ENCODE measurements at places on chromosomes 12 and 14.

DNA sequence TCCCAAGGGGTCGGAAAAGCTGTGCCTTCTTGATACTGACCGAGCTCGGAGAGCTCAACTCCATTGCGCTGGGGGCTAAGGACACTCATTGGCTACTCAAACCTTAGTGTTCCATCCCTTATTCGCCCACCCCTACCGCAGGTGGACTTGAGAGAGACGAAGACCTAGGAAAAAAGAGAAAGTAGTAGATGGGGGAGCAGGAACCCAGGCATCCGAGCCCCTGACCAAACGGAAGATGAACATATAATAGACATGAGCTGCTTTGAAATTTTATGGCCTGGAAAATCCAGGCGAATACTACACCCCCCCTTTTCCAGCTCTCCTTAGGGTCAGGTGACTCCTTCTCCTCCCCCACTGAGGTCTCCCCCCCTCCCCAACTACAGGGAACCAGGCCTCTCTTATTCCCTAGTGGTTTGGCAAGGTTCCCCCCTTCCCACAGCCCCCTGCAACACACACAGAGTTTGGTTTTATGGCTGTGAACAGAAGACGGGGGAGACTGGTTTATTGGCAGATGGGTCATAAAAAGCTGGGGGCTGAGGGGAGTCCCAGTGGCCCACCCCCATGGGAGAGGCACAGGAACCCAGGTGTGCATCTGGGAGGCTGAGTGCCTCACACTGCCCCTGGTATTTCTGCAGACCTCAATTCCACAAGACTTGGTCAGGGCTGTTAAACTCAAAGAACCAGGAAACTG, 1.6 kb downstream of the GDF11 start:
- no peak for DNase-seq

DNA sequence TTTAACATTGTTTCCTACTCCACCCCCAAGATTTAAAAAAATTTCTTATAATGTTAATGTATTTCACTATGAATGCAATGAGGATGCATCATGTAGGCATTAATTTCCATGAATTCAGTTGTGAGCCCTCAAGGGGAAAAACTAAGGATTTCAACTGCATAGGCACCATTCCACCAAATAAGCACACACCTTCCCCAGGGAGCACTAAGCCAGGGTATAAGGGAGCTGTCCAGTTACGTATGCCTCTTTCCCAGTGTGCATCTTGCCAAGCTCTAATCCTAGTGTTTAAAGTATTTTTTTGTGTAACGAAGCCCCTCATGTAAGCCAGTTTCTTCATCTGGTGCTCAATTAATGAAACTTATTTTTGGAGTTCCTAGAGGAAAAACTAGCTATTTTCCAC, 6.6 kb downstream of the FERMT2 start:
- no peak for DNase-seq

DNA sequence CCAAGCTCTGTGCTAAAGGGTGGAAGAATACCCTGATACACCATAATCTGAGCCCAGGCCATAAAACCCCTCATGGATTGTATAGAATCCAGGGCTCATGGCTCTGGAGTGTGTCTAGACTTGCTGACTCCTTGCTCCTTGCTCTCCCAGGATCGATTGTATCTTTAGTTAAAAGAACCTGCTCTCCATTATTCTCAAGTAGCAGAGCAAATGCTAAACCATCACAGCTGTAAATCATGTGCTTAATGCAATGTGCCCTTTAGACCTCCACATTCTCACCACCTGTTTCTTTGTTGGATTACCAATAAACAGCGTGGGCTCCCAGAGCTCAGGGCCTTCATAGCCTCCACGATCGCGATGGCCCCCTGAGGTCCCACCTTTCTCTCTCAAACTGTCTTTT, 411.6 kb upstream of the FBXO33 start:
- DNase-seq, result no peak

DNA sequence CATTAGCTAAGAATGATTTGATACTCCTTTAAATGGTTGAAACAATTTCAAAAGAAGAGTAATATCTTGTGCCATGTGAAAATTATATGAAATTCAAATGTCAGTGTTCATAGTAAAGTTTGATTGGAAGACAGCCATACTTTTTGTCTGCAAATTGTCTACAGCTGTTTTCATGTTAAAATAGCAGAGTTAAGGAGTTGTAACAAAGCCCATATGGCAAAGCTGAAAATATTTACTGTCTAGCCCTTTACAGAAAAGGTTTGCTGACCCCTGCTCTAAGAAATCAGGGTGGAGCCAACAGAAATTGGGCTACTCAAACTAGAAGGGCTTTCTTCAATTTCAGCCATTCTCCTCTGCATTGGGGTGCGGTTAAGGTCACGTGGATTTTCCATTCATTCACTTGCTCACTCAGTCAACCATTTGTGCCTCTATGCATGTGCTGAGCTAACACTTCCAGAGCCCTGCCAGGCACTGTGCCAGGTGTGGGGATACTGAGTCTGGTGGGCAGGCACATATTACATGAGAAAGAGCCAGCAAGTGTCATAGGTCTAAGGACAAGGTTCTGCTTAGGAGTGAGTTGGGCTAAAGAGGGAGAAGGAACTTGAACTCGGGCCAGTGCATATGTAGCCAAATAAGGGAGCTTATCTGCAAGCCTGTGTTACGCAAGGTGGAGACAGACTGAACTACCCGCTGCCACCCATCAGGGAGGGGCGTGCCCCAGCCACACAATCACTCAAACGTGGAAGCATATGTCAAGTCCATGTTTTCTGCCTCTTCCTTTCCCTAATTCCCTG, 139.8 kb upstream of the NOS1 start:
- DNase-seq, result no peak

DNA sequence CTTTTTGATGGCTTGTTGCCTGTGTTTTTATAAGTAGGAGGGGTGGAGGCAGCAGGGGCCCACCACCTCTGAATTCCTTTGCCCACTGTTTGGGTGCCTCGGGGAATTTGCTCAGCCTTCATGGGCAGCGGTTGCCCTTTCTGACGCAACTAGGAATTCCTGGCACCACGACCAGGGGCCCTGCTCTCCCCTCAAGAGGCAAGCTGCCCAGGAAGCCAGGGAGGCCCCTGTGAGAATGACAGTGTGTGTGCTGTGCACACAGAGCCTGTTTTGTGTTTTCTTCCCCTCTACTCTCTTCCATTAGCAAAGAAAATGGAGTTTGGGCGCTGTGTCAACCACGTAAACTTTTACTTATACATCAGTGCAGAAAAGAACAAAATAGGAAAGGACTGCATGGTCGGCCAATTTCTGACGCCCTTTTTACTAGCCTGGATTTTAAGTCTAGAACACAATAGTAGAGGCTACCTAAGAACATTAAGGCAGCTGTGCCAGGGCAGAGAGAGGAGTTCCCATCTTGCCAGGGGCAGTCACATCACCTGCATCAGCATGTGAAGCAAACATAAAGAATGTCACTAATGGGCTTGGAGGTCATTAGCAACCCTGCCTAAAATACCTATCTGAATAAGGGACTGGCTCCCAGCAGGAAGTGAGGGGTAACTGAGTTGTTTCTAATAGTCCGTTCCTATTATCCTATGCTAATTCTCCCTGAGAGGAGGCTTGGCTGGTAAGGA, 17.9 kb upstream of the PTGR2 start:
- DNase-seq, result no peak

GRCh38 chr12:32033406-32033805, 73.2 kb upstream of the BICD1 start:
- DNase-seq, result no peak

- DNase-seq, result no peak
Measured at GRCh38 chr12:105804591-105805265, 334.0 kb downstream of the NUAK1 start.

- no peak for DNase-seq
Measured at GRCh38 chr14:65429757-65430156, 17.2 kb downstream of the FUT8 start.

GRCh38 chr12:12519354-12519998, 43.2 kb downstream of the DUSP16 start:
- no peak for DNase-seq

DNA sequence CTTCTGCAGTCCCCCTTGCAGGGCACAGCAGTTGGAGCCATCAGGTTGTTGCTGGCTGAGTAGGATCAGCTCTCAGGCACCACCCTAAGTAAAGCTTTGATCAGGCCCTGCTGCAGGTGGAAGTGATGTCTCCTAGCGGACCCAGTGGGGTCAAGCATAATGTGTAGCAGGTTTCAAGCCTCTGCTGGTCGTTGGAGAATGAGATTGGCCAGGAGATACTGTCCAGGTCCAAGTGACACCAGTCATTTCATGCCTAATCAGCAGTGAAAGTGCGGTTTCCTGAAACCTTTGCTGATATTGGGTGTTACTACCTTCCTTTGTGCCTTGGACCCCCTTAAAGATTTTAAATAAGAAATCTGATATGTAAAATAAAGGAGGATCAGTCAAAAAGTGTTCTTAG, 72.6 kb downstream of the SUSD6 start:
- DNase-seq, result no peak

- DNase-seq, result no peak
Measured at GRCh38 chr12:89844539-89844938, 135.9 kb upstream of the ATP2B1 start.
